ENCODE measurements at places on chromosomes 16 and 17.
A peak's percentile ranks its signal among the peaks of the same experiment; 100 is the strongest.

DNA sequence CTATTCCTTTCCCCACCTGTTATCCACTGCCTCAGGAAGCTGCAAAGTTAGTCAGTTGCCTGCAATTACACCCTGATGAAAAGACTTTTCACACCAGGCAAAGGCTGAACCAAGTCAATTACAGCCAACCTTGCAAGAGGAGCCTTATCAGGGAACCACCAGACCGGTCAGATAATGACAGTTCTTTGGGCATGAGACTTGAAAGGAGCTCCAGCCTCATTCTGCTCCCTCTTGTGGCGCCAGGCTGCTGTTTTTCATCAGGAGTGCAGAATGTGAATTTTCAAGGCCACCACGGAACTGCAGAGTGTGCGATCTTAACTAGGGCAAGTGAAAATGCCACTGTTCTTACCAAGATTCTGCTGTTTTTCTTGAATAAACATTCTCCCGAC lies 22.5 kb downstream of the DNAI2 start:
- peak; percentile 47 for DNase-seq

GRCh38 chr17:30506481-30506880 lies 29.3 kb downstream of the GOSR1 start:
- no peak for DNase-seq

DNA sequence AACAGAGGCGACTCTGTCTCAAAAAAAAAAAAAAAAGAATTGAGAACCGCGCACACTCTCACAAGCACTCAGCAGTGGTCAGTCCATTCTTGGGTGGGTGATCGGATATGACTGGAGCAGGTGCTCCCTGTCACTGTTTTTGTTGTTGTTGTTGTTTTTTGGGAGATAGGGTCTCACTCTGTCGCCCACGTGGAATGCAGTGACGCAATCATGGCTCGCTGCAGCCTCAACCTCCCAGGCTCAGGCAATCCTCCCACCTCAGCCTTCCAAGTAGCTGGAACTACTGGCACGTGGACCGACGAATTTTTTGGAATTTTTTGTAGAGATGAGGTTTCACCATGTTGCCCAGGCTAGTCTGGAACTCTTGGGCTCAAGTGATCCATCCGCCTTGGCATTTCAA lies 30.0 kb downstream of the RAB11FIP3 start:
- DNase-seq = no peak

DNA sequence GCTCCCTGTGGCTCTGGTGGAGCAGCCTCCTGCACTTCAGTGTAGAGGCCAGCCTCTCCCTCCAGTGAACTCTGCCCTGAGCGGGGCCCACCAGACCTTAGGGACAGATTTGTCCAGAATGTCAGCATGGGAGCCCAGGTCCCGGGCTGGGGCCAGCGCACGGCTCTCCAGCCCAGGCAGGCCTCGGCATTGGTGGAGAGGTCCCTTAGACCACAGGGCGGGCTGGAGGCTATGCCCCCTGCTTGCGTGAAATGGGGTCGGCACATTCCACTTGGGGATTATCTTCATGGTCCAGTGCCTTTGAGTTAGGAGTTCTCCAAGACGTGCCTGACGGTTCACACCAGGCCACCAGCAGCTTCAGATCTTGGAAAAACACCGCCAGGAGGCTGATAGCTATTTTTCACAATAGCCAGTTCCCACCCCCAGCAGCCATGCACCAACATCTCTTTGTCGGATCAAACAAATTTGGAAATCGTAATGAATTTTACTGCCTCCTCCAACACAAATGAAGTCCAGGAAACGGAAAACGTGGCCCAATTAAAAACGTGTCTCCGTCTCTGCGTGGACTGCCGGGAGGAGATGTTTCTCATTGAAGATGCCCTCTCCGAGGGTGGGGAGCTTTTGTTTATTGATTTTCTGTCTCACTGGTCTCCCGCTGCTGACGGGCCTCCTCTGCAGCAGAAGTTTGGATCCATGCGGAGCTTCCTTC lies 110.0 kb upstream of the CIBAR2 start:
- no peak for DNase-seq

GRCh38 chr17:15048933-15049794 lies 216.0 kb downstream of the PMP22 start:
- no peak for DNase-seq

GRCh38 chr17:1580979-1581676 lies 18.5 kb upstream of the PITPNA start:
- no peak for DNase-seq

GRCh38 chr16:47970291-47970931 lies 185.4 kb downstream of the ABCC12 start:
- DNase-seq = no peak
